ENCODE measurements at places on chromosomes 1 and 21.

DNA sequence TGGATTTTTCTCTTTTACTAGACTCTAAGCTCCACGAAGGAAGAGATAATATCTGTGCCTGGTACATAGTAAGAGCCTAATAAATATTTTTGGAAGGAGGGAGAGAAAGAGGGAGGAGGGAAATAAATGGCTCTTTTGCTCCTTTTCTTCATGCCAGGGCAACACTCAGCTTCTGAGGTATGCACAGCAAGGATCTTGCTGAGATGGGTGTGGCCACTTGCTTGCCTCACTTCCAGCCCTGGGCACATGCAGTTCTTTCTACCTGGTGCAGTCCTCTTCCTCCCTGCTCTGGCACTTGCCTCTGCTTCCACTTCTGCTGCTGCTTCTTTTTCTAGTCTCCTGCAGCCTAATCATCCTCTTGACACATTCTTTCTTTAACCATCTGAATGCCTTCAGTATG, 148.1 kb downstream of the FGGY start:
- DNase-seq: peak; percentile 55

DNA sequence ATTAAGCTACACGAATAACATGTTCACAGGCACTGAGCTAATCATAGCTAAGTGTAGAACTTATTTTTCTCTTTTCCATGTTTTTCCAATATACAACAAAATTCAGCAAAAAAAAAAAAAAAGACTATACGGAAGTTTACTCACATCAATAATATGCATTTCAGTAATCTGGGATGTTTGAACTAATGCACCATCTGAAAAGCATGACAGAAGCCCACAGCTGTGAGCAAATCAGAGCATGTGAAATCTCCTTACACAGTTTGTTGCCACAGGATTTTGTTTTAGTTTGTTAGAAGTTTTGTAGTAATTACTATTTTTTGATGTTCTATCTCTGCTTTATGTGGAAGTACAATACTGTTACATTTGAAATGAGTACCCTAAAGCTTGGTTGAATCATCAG, 1051.7 kb downstream of the TTLL7 start:
- peak; percentile 57 for DNase-seq

GRCh38 chr1:113242481-113242880, 147.8 kb upstream of the MAGI3 start:
- no peak for DNase-seq

DNA sequence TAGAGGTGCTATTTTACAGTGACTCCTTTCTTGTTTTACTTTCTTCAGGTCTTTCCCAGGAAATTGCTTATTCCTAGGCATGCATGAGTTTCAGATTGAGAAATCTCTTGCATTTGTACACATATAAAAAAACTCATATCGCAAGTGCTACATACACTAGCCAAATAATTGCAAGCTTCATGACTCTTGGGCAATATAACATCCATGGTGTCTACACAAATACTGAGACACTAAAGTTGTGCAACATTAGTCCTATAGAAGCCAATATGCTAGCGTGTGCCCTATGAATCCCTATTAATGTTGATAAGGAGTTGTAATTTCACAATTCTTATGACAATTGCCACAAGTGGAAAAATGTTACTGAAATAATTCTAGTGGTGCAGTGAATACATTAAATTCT, 591.0 kb downstream of the ADGRL2 start:
- DNase-seq: no peak

DNA sequence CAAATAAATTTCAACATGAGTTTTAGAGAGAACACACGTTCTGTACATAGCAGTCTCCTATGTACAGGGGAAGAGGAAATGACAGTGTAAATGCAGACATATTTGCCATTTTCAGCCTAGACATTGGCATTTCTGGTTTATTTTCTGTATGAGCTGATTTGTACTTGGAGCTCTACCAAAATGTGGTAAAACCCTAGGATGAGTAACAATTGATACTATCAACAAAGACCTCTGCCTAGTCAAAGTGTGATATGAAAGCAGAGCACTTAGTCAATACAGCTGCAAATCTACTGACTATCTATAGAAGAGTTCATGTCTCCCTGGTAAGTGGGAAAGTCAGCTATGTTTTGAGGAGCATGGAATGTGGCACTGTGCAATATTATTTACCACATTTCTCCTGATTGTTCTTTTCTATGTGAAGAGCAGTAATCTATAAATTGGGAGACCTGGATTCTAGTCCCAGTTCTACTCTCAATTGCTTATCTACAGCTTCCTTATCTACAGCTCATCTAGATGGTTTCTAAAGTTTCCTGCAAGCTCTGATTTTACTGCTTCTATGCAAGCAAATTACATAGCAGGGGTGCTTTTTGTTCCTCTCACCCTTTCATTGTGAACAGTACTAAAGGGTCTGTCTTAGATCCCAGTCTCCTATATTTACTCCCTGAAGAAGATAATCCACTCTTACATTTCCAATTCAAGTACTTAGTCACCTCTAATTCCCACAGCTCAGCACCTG, 334.2 kb downstream of the NTNG1 start:
- peak; percentile 48 for DNase-seq

DNA sequence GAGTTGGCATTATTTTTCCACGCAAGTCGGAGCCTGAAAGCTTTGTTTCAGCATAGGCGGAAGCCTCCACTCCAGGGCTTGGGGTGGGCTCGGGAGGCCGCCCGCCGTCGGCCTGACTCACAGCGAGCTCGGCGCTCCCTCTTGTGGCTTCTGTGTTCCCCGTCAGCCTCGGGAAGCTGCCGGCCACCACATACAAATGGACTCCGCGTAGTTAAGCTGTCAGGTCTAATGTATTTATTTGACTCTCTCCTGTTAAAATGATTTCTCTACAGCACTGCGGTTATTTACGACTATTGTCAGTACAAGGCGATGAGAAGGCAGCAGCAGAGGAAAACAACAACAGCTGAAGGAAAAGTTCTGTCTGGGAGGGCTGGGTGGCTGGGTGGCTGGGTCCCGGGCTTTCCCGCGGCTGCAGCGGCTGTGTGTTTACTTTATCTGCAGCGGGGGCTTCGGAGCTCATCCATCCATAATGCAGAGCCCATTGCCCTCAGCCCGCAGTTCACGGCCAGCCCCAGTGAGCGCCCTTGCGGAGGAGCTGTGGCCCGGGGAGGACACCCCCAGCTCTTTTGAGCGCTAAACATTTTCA, 375.7 kb upstream of the CAMK1G start:
- DNase-seq: peak; percentile 79

DNA sequence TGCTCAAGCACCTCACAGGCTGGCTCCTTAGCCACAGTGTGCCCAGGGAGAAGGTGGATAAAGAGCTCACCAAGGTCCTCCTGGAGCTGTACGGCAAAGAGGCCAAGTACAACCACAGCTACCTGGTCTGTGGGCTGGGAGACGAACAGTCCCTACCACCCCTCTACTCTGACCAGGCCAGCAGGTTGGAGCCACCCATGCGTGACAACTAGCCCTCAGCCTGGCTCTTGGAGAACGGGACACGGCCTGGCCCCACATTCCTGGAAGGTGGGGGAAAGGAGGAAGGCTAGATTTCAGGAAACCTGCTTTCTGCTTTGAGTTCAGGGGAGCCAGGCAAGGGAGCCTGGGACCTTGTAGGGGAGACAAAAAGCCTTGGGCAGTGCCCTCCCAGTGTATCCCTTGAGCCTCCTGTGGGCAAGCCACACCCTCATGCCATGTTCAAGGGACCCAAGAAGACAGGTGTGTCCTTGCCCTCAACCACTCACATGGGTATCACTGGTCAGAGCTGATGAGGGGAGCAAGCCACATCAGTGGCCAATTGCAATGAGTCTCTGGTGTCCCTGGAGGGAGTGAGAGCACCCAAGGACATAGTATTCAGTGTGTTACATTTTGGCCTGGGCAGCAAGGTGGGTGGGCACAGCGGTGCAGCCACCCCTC, 27.6 kb downstream of the LUZP1 start:
- DNase-seq: no peak

GRCh38 chr1:23224739-23225648, 7.7 kb upstream of the HTR1D start:
- DNase-seq: peak; percentile 74

DNA sequence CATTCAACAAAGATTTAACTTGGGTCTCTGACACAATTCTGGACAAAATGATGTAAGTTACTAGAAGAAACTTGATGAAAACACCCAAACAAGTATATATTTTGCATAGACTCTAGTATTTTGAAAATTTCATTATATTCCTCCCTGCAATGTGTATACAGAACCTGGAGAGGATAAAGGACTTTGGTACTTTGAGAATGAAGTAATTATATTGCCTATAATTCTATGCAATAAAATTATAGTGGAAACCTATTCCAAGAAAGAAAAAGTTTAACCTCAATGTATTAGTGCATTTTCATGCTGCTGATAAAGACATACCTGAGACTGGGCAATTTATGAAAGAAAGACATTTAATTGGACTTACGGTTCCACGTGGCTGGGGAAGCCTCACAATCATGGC, 1146.1 kb downstream of the KCNT2 start:
- no peak for DNase-seq
